NCI-H1694 (cell line): ENCODE measurements at places on chromosomes 4 and X.

GRCh38 chr4:7200801-7201200, 8.5 kb downstream of the SORCS2 start:
- DNase-seq, result no peak

- no peak for DNase-seq
Observed at GRCh38 chr4:985123-985830, 1.6 kb upstream of the IDUA start.

DNA sequence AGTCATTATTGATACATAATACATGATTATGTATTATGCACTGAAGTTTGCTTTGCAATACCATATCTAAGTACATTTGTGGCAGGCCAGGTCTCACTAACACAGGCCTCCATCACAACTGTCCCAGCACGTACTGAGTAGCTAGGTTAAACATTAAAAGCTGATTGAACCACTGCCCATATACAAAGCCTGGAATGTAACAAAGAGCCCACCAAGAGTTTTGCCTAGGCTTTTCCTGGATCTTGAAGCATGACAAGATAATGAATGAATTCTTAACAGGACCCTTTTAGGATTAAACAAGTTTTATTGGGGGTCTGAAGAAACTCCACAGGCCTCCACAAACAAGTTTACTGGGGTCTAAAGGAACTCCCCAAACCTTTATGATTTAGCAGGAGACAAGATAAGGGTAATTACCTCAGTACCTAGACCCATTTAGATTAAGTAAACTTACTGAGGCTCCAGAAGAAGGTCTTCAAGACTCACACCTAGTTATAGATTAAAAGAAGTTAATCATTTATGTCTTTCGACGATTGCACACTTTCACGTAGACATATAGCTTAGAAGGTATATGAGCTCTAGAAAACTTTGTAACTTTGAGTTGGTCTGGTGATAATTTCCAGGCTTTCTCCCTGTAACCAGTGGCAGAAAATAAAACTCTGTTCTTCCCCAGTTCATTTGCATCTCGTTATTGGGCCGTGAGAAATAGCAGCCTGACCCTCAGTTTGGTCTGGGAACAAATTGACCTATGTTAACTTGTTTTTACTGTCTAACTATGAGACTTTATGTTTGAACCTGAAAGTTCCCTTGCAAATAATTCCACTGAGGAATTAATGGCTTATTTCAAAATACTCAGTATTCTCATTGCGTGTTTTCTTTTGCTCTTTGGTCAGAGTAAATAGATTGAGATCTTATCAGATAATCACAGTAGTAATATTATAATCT, 84.8 kb downstream of the PHEX start:
- DNase-seq, result no peak

- DNase-seq, result no peak
Observed at GRCh38 chr4:81021981-81022380, 8.5 kb upstream of the BMP3 start.

DNA sequence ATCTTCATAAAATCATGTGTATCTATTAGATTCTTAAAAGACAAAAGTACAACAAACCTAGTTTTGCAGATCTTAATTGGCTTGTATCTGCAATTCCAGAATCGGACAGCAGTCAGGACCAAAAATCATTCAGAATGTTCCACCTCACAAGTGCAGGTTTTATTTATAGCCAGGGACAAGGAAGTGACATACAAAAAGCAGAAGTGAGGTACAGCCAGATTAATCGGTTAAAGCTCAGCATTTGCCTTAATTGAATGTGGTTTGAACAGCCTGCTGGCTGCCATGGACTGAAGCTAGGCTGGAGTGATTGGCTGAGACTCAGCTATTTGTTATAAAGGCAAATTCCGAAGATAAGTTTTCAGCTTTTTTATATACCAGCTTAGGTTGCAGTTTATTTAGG, 932.6 kb downstream of the C4orf33 start:
- DNase-seq, result no peak

DNA sequence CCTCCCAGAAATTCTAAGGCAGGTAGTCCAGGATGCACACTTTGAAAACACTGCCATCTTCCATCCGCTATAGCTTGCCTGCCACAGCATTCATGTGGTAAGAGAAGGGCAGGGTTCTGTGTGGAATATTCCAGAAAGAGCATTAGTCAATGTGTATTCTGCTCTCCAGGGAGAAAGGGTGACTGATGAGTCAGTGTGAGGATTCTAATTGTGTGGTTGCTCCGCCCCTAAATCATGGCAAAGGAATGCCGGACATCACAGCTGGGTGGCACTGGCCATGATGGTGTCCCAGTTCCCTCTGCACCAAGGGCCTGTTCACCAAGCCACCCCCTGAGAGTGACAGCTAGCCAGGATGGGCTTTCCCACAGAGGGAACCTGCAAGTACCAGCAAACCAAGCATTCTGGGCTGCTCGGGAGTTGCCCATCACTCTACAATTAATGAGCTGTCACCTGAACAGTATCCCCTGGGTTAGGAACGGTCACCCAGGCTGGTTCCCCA, 9.5 kb downstream of the IDS start:
- no peak for DNase-seq

- no peak for DNase-seq
Observed at GRCh38 chr4:25788703-25789238, 74.0 kb downstream of the SEL1L3 start.

- DNase-seq, result no peak
Observed at GRCh38 chr4:145580906-145581305, 38.3 kb upstream of the MMAA start.

- no peak for DNase-seq
Observed at GRCh38 chr4:161382655-161383054, 781.1 kb downstream of the FSTL5 start.

DNA sequence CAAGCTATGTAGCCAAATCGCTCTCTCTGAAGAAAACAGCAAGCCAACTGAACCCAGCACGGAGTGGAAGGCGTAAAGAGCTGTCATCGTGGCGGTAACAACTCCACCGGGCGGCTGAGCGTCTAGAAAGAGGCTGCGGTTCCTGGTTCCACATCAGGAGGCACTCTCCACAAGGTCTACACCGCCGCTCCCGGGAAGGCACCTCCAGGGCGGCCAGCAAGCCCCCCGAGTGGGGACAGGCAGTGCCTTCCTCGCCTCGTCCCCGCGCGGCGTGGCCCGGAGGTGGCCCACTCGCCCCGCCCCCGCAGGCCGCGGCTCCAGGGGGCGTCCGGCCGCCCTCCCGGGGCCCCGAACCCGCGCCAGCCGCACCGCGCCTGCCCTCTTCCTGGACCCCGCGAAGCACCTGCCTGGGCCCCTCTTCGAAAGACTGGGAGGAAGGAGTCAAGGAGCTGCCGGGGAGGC, 755 bp downstream of the KLHL8 start:
- peak; percentile 8 for DNase-seq

GRCh38 chr4:100823066-100823992, 305.5 kb upstream of the EMCN start:
- DNase-seq, result no peak

DNA sequence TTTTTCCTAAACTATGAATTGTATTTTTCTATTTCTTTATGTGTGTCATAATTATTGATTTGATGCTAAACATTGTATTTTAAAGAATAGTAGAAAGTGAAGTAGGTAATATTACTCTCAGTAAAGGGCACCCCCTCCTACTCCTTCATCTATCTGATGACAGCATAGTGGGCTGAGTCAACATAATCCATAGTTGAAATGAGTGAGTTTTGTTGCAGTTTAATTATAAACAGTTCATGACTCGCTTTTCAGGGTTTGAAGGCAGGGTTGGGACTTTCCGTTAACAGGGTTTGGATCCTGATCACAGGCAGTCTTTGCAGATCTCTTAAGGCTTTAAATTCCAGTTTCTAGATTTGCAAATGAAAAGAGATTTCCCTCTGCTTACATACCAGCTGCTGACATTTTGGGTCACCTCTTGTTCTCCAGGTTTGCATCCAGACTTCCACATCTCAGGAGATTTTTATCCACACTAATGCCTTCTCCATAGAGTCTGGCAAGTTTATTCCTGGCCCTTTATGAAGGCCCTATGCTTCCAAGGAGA, 54.0 kb upstream of the TACR3 start:
- no peak for DNase-seq

DNA sequence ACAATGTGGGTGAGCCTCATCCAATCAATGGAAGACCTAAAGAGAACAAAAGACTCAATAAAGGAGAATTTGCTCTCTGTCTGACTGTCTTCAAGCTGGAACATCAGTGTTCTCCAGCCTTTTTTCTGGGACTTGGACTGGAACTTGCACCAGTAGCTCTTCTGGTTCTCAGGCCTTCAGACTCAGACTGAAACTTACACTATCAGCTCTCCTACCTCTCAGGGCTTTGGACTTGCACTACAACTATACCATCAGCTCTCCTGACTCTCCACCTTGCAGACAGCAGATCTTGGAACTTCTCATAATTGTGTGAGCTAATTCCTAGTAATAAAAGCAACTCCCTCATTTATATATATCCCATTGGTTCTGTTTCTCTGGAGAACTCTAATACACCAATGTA, 185.9 kb downstream of the SMIM20 start:
- DNase-seq, result no peak

- DNase-seq, result no peak
Observed at GRCh38 chr4:110540982-110541451, 65.1 kb downstream of the ENPEP start.

DNA sequence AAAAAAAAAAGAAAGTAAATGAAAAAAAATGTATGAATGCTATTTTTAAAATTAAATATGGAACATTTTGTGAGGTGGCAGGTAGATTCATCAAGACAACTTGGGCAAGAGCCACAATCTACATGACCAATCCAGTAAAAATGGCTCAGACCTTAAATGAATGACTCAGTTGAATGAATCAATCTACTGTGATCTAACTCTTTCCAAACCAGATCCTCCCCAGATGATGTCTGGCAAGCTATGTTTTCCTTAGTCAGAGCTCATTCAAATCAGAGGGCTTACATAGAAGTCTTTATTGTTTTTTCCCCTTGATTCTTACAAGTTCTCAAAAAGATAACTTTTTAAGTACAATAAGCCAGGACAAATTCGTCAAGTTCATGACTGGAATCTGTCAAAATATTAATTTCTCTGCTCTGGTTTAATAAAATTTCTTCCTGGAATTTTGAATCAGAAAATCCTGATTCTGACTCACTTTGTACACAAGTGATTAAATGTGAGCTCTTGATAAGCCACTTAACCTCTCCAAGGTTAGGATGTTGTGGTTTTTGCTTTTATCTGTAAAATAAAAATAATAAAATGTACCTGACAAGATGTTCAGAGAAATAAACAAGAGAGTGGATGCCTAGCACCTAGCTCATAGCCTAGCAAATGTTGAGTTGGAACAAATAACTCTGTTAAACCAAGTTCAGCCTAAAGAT, 105.6 kb upstream of the SMIM31 start:
- DNase-seq, result no peak

DNA sequence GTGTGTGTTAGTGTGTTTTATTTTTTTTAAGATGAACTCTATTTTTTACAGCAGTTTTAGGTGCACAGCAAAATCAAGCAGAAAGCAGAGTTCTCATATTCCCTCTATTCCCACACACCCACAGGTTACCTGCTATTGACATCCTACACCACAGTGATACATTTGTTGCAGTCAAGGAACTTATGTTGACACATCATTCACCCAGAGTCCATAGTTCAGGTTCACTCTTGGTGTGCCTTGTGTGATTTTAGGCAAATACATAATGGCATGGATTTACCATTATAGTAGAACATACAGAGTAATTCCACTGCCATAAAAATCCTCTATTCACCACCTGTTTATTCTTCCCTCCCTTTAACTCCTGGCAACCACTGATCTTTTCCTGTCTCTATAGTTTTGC, 28.7 kb downstream of the DIAPH2 start:
- DNase-seq, result no peak

- no peak for DNase-seq
Observed at GRCh38 chrX:38060331-38060878, 54.1 kb downstream of the SYTL5 start.

GRCh38 chr4:128604204-128604603, 205.3 kb upstream of the JADE1 start:
- DNase-seq, result no peak

DNA sequence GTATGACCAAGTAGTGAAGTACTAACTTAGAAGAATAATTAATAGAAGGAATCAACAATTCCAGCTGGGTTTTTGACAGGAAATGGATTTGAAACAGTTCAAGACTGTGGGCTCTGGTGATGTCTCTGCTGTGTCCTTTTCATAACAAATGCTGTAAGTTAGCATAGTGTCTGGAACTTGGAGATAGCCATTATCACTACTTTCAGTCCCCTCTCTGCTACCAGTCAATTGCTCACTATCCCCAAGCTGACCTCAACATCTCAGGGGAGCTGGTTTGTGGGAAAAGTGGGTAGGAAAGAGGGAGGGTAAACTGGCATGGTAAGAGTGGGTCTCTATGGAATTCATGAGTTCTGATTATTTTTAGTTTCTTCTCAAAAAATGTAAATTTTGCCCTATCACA, 231.4 kb upstream of the MID1 start:
- no peak for DNase-seq

GRCh38 chr4:54971474-54971950, 153.9 kb downstream of the KDR start:
- peak; percentile 17 for DNase-seq

DNA sequence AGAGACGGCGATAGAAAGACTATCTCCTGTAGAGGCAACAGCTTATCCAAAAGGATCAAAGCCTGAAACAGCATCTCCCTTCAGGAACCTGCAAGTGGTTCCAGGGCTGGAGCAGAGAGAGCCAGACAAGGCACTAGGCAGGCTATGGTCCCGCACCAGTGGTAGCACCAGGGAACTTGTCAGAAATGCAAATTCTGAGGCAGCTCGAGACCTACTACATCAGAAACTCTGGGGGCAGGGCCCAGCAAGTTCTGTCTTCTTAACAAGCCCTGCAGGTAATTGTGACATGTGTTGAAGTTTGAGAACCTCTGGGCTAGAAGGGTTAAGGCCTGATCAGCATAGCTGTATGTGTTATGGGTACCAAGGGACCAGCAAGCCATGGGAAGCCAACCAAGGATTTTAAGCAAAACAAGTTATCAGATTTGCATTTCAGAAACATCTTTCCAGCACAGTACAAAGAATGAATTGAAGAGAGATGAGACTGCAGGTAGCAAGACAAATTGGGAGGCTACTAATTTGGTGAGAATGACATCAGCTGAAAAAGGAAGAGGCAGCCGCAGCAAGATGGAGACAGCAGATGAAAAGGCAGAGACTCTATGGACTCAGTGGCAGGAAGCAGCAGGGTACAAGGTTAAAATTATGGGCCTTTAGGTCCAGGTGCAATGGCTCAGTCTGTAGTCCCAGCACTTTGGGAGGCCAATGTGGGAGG, 139.7 kb downstream of the TSPAN5 start:
- no peak for DNase-seq

DNA sequence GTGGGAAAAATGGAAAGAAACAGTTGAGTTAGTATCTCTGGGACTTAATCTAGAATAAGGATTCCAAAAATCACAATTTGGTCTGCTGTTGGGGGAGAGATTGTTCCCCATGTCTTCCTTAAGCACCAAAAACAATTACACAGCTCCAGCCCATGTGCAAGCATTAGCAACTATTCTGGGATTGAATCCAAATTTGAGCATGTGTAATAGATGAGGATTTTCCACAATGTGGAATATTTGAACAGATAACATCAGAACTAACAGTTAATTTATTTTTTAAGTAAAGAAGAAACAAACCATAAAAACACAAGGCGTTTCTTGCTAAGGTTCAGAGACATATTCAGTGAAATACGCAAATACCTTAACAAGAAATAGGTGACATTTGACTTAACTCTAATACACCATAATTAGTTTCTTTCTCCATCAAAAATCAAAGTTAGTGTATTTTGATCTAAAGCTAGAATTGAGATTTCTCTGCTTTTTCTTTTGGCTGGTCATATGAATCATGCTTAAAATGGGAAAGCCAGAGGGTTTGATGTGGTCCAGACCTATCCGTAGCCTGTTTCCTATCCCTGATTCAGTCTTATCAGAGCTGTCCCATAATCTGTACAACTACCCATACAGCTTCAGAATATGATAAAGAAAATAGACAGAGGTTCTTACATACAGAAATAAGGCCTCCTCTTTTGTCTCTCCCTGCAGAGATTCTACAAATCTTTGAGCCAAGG, 413.4 kb downstream of the PACRGL start:
- peak; percentile 1 for DNase-seq
